ENCODE measurements at places on chromosomes 6 and 20.

DNA sequence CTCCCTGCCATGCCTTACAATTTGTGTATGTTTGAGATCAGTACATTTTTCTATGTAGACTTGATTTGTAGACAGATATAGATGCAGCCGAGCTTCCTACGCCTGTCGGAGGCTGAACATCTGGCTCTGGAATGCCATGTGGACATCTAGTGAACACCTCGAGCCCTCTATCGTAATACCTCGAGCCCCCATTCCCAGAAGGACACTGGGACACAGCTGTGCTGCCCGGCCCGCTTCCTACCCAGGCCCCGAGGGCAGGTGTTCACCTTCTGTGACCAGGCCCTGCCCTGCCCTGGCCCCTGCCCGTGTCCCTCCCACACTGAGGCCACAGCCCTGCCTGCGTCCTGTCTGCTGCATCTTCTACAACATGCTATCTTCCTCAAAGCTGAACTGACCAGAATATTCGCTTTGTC lies 12.9 kb downstream of the RPS6KA2 start:
- DNase-seq = no peak

- peak; percentile 24 for DNase-seq
Observed at GRCh38 chr6:98957450-98957849, 9.7 kb upstream of the FBXL4 start.

DNA sequence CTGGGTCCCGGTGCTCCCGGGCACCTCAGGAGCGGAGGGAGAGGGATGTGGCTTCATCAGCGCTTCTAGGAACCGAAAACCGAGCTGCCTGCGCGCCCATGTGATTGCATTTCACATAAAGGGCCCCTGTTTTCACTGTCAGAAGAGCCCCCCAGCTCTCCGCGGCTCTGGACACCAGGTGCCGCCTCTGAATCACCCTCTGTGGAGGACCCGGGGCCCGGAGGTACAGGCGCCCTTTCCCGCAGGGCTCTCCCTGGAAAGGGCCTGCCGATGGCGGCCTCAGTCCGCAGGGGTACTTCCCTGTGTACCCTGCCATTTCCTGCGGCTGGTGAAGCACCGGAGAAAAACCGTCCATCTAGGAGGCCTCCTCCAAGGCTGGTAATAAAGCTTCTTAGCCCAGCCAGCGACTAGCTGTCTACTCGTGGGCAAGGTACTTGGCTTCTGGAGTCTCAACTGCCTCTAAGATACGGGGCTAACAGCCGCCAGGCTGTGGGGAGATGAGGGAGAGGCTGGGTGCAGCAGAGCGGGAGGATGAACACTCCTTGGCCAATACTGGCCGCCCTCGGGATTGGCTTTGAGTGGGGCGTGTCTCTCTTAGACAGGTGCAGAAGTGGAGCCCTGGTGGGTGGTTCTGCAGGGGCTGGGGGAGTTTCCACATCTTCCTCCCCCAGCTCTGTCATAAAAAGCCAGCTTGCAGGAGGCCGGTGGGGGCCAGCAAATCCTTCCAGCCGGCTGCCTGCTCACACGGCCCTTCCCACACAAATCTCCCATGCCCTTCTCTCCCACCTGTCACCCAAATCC lies 1.6 kb downstream of the PPP1R16B start:
- no peak for DNase-seq

- DNase-seq = no peak
Observed at GRCh38 chr6:137155830-137156229, 17.6 kb downstream of the IL22RA2 start.

GRCh38 chr20:60768216-60768615 lies 483.8 kb upstream of the CDH4 start:
- DNase-seq = no peak

DNA sequence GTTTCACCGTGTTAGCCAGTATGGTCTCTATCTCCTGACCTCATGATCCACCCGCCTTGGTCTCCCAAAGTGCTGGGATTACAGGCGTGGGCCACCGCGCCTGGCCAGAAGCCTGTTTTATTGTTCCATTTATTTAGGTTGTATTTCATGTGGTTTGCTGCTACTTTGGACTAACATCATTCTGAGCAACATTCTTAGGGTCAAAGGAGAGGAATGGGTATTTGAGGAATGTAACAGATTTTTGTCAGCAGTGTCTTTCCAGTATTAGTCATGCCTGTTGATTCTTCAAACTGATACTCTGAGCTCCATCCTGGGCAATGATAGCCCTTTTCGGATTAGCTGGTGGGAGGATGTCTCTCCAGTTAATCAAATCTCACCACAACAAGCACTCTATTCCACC lies 213.0 kb upstream of the CITED2 start:
- no peak for DNase-seq

DNA sequence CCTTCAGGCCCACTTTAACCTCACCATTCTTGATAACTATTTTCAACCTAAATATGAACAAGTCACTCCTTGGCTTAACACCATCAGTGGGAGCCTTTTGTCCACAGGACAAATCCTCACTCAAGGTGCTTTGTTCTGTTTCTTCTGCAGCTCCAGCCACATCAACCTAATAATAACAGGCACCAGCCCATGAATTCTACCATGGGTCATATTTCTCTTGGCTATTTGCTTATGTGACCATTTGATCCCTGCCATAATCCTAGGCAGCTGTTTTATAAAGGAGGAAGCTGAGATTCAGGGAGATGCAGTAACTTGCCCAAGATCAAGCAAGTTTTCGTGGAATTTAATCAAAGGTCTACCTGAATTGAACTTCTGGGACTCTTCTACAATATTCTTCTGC lies 561.3 kb downstream of the DHX35 start:
- DNase-seq = no peak

GRCh38 chr6:100880149-100880852 lies 828 bp downstream of the ASCC3 start:
- no peak for DNase-seq

DNA sequence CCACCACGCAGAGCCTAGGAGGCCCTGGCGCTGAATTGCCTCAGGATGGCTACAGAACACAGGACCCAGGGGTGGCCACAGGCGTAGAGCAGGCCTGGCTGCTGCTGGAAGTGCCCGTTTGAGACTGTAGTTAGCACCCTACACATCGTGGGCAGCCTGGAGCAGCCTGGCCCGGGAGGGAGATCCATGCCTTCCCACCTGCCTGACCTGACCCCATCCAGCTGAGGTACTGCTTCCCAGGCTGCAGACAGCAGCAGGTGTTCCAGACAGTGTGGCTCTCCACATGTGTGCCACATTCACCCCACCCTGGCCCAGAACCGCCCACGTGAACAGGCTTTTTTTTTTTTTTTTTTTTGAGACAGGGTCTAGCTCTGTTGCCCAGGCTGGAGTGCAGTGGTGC lies 20.9 kb upstream of the MAP1LC3A start:
- no peak for DNase-seq

DNA sequence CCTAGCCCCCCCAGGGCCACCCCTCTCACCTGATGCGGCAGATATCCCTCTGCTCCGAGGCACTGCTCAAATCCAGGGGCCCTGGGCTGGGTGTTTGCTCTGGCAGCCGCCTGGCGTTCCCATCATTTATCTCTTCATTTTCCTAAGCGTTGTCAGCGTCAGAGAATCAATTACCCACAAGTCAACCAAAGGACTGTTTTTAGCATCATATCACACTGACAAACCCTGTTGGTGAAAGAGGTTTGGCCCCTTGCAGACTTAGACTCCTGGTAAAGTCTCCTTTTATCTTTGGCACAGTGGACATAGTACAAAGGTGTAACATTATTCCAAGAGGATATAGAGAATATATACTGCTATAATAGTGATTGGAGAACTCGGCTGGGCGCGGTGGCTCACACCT lies at the start of gene GHRH:
TSS of gene GHRH (minus strand) at position 101 of the 400 bp plus-strand sequence. CDS start 4,925 bp downstream, outside the sequence.
- DNase-seq = no peak

GRCh38 chr6:42337985-42338743 lies 113.6 kb downstream of the TRERF1 start:
- DNase-seq = no peak

GRCh38 chr20:12966468-12967085 lies 42.2 kb upstream of the SPTLC3 start:
- no peak for DNase-seq

DNA sequence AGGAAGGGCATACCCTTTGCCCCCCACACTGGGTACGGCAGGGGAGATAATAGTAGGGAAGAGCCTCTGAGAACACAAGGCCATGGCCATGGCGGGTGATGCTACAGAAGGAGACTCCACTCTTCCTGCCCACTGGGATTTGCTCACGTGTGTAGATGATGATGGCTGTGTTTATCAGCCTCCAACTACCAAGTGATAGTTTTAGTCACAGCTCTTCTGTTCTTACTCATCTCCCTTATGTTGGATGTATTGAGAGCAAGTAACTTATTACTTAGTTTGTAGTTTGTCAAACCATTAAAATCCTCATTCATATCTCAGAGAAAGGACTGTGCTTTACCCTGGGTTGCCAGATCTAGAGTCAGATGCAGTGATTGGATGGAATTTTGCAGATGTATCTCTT lies 66.0 kb downstream of the CDH26 start:
- no peak for DNase-seq

DNA sequence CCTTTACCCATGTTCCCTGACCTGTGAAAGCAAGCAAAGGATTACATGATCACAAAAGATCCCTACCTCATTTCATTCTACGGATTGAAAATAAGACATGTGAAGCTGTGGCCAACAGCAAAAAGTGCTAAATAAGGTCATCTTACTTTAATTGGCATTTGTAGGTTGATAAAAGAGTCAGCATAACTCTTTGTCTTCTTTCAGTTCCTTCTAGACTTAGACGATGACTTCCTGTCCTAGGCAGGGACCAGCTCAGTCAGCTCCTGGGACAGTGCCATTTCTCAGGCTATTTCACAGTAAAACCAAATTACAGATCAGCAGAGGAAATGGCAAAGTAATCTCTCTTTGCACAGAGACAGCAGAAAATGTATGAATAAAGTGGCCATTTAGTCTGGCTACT lies 480.7 kb downstream of the RFPL4B start:
- DNase-seq = no peak

DNA sequence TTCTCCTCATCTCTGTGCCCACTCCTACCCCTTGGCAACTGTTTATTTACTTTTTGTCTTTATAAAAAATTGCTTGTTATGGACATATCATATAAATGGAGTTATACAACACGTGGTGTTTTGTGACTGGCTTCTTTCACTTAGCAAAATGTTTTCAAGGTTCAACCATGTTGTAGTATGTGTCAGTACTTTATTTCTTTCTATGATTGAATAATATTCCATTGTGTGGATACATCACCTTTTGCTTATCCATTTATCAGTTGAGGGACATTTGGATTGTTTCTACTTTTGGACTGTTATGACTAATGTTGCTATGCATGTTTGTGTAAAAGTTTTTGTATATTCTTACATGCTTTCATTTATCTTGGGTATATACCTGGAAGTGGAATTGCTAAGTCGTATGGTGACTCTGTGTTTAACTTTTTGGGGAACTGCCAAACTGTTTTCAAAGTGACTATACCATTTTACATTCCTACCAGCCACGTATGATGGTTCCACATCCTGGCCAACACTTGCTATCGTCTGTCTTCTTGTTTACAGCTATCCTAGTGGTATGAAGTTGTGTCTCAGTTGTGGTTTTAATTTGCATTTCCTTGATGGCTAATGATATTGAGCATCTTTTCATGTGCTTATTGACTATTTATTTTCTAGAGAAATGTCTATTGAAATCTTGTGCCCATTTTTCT lies 84.4 kb downstream of the SLX4IP start:
- DNase-seq = no peak

All from left colon (tissue), 2 donors.